Suppressor macrophage treated with lipopolysaccharide for 4 hours (primary cell): ENCODE measurements at places on chromosomes 5 and 9.

- no peak for DNase-seq
Measured at GRCh38 chr5:103706939-103707682, 144.5 kb upstream of the NUDT12 start.

GRCh38 chr9:136230365-136230764 lies 15.2 kb downstream of the QSOX2 start:
- no peak for DNase-seq

DNA sequence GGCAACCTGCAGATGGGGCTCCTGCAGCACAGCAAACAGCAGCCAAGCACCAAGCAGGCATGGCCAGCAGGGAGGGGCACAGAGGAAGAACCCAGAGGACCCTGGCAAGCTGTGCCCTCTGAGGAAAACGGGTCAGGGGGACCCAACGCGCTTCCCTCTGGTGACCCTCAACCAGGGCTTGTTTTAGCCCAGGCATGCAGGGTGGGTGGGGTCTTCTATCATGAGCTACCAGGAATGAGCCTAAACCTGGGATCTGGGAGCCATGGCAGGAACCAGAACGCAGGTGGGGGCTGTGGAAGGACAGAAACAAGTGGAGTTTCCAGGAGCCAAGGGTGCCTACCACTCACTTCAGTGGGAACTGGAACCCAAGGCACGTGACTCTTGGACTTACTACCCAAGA lies 20.9 kb downstream of the IPPK start:
- DNase-seq = no peak

GRCh38 chr9:92059661-92060060 lies 55.6 kb downstream of the SPTLC1 start:
- no peak for DNase-seq

DNA sequence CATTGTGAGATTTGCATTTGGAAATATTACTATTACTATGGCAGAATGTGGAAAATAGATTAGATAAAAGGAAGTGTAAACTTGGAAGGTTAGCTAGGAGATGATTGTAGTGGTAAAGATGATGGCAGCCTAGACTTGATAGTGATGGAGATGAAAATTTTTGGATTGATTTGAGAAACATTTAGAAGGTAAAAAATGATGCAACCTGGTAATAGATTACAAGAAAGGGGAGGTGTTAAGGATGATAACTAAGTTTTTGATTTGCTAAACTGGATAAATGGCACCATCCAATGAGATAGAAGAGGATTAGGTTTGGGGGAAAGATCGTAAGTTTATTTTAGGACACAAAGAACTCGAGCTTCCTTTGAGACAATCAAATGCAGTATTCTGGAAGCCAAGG lies 8.9 kb upstream of the SLC30A5 start:
- no peak for DNase-seq

GRCh38 chr9:85025638-85026037 lies 356.1 kb downstream of the NTRK2 start:
- no peak for DNase-seq

GRCh38 chr9:86754581-86755560 lies 192.4 kb downstream of the GAS1 start:
- no peak for DNase-seq

DNA sequence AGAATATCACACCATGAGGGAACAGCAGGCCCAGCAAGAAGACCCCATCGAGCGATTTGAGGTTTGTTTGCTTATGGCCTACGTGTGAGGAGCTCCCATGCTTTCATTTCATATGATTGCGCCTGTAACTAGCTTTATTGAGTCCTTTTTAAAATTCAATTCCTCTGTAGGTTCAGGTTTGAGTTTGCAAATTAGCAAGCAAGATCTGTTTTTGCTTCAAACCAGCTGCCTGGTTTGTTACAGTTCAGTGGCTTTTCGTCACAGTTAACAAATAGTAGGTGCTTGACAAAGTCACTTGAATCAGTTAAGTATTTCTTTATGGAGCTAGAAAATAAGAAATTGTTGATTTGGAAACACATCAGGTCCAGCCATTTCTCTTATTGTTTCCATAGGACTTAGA lies 56.3 kb downstream of the GPR21 start:
- no peak for DNase-seq

DNA sequence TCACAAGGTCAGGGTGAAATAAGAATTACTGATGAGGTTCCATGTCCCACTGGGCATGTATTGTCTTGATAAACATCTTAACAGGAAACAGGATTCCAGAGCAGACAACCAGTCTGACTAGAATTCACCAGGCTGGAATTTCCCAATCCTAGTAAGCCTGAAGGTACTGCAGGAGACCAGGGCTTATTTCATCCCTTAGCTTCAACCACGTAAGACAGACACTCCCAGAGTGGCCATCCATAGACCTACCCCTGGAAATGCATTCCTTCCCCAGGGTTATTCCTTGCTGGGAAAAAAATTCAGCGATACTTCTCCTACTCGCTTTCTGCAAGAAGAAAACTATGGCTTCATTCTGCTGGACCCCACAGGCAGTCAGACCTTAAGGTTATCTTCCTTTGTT lies 785.4 kb downstream of the NR2F1-AS1 start:
- DNase-seq = no peak

DNA sequence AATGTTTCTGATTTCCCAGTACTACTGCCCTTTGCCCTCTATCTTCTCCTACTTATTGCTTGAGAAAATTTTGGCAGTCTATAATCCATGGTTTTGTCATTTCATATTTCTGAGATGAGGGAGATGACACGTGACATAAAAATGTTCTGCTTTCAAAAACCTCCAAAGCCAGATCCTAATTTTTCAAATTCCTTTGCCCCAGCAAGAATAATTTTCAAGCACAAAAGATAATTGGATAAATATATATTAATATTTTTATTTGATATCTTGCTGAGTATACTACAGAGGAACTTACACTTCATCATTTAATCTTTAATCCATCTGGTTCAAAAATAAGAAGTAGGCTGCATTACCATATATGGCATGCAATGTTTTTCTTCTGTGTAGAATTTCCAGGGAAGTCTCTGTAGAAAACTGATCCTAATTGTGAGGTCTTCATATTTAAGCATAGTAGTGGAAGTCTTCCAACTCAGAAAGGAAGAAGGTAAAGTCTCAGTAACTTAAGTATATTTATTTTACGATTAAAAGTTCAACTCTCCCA lies 1738.8 kb downstream of the EFNA5 start:
- no peak for DNase-seq

DNA sequence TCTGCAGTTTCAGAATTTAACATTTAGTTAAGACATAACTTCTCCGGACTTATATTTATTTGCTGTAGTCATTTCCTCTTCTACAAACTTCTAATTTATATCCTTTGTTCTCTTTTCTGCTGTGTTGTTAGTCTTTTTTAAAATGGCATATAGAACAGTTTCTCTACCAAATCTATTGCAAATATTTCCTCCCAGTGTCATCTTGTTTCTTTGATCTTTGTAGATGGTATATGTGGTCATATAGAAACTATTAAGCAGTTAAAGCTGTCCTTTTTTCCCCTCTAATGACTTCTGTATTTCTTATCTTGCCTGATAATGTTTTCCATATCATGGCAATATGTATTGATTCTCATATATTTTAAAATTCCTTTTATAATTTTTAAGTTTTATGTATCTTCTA lies 264.5 kb downstream of the MCTP1 start:
- peak; percentile 21 for DNase-seq

DNA sequence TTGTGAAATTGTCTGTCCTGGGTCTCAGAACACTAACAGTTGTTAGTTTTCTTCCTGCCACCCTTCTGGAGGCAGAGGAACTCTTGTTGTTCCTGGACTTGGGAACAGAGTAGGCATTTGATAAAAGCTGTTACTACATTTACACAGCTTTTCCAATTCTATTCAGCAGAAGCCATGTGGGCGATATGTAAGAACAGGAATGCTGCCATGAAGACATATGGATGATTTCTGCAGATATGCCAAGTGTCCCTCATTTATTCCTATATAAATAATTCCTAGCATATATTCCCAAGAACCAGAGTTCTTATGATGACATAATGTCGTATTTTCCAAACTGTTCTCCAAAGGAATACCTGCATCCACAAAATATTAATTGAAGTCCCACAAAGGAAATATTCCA lies 135.9 kb upstream of the DAB2 start:
- no peak for DNase-seq

GRCh38 chr9:132207839-132208615 lies 46.2 kb downstream of the NTNG2 start:
- DNase-seq = no peak

- no peak for DNase-seq
Measured at GRCh38 chr9:92035146-92035545, 80.1 kb downstream of the SPTLC1 start.

DNA sequence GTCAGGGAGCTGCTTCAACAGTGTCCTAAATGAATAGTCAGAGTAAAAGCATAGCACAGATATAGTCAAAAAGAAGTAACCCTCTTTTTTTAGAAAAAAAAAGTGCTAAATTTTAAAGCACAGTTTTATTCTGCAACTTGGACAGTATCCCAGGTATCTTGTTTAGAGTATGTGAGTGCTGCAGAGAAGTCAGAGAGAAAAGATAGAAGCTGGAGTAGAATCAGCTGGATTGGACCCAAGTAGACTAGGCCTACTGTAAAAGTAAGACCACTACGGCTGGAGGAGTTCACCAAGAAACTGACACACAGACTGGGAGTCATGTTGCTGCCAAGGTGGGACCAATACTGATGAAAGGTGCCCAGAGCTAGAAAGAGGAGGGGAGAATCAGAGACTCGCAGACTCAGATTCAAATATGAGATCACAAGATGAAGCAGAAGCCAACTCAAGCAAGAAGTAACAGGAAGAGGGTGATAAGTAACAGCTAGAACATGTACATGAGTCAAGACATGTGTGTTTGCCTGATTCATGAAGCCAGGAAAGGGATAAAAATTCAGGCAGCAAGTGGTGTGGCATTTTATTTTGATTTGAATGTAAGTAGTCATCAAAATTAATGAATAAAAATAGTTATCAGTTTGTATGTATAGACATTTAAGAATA lies 25.6 kb upstream of the TUSC1 start:
- DNase-seq = no peak

DNA sequence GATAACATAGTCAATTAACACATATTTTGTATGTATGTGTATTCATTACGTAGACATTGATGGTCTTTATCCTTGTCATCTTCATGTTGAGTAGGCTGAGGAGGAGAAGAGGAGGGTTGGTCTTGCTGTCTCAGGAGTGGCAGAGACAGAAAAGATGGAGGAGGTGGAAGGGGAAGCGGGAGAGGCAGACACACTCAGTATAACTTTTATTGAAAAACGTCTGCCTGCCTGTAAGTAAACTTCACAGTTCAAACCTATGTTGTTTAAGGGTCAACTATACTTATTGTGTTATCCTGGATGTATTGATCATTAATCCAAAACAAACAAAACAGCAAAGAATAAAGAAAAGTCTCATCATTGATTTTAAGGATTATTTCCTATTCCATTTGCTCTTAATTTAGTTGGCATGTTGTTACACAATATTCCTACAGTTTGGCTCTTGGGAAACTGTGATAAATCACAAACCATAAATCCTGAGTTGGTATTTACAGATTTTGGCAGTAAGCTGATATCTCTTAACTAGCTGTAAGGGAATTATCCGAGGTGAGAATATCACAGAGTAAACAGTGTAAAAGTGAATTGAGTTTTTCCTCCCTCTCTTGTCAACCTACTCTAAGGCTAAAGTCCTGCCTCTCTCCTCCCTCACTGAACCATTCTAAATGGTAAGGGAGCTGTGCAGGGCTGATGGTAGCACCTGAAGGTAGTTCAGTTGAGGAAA lies 487.2 kb downstream of the SPATA31D1 start:
- DNase-seq = no peak

GRCh38 chr5:169860585-169860984 lies 119.7 kb downstream of the INSYN2B start:
- no peak for DNase-seq

DNA sequence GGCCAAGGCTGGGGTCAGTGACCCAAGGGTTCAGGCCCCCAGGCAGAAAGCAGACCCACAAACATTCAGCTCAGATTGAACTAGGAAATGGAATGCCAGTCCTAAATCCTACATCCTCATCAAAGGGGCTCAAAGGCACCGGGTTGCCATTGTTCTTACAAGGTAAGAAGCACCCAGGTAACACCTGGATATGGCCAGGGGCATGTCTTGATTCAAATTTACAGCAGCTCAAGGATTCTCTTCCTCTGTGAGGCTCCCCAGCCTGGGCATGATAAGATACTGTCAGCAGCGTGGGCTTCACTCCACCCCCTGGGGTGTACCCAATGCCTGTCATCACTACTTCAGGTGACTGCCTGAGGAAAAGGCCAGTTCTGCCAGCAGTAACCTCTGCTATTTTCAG lies 92.1 kb upstream of the FSTL4 start:
- no peak for DNase-seq

DNA sequence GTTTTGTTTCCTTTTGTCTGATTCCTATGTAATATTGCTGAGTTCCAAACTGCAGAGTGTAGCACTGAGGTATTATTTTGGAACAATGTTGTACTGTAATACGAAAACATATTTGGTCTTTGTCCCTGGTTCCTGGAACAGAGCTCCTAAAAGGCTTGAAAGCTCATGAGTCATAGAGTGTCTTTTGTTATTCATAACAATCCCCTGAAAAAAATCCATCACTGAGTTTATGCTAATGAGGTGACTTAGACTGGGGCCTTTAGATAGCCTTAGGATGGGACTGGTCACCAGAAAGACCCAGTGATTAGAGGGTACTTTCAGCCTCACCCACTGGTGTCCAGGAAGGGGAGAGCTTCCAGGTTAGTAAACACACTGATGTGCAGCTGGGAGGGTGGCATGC lies 132.7 kb upstream of the POU5F2 start:
- DNase-seq = peak; percentile 9

DNA sequence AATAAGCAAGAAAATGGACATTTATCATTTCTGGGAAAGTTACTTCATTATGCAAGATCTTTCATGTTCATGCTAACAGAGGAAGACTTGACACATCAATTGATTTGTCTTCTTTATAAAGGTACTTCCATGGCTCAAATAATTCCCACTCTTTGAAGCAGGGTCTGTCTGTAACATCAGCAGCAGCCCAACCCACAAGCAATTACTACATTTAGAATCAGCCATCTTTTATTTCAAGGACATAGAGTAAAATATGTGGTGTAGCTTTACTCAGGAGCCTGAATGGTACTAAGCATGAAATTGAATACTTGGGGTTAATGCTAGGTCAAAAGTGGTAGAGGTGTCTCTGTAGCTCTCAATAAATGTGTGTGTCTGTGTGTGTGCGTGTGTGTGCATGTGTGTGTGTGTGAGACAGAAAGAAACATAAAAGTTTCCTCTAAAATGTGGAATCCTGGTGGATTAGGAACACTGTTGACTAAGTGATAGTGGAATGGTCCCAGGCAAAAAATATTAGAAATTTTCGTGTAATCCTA lies 581.1 kb downstream of the CAAP1 start:
- no peak for DNase-seq

- DNase-seq = no peak
Measured at GRCh38 chr5:1366514-1366913, 21.6 kb upstream of the CLPTM1L start.

DNA sequence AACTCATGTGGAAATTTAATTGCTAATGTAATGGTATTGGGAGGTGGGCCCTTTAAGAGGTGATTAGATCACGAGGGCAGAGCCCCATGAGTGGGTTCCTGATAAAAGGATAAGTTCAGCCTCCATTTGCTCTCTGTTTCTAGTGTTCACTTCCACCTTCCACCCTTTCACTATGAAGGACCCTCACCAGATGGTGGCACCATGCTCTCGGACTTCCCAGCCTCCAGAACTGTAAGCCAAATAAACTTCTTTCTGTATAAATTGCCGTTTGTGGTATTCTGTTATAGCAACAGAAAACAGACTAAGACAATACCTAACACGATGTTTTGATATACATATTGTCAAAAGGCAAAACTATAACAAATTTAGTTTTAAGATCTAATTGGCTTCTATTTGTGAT lies 166.2 kb downstream of the DEPDC1B start:
- no peak for DNase-seq

- peak; percentile 37 for DNase-seq
Measured at GRCh38 chr5:180860273-180860886, 696 bp downstream of the ZFP62 start.
